A673 (cell line): ENCODE measurements at places on chromosomes 13 and 19. TPM values are rescaled to one million over a fixed set of nuclear protein-coding genes. Genes with fewer than 3 reads are reported as not detected.

DNA sequence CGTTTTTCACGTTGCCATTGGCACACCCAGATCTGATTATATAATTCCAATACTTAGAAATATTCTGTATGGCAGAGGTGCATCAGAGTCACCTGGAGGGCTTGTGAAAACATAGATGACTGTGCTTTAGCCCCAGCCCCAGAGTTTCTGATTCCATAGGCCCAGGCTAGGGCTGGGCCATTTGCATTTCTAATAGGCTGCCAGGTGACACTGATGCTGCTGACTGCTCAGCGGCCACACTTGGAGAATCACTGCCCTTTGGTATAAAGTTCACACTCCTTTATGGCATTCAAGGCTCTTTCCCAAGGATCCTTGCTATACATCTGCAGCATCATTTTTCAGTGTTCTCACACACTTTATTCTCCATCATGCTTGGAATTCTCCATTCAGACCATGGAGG lies 137.1 kb downstream of the AKAP11 start:
- DNase-seq: no peak

DNA sequence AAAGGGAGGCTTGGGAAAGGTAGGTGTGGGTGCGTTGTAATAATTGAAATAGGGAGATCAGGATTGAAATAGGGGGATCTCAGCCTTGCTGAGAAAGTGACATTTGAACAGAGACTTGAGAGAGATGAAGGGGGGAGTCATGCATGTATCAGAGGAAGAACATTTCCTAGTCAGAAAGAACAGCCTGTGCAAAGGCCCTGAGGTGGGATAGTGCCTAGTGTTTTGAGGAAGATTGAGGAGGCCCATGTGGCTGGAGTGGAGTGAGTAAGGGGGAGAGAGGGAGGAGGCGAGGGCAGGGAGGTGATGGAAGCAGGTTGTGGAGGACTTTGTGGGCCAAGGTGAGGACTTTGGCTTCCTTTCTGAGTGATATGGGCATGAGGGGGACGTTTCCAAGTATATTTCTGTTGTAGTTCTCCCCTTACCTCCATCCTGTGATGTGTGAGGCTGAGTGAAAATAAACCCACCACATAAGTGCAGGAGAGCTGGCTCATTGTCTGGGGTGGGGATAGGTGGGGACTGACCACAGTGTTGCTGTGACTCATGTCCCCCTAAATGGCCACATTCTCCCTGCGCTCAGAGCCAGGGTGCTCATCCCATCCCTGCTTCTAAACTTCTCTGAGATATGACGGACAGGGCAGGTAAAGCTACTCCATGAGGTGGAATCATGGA lies 17.8 kb downstream of the ACTL9 start:
- no peak for DNase-seq

DNA sequence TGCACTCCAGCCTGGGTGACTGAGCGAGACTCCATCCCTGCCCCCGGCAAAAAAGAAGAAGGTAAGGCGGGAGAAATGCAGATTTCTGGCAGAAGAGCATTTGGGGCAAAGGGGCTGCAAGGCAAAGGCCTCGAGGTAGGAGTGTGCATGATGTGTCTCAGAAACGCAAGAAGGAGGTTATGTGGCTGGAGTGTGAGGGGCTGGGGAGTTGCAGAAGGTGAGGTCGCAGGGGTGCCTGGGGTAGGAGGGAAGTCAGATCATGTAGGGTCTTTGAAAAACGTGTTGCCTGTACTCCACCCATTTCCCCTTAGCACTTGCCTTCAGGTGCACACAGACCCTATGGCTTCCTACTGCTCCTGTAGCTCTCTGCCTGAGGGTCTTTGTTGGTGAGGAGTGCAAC lies 29.9 kb downstream of the KCTD15 start:
- no peak for DNase-seq

DNA sequence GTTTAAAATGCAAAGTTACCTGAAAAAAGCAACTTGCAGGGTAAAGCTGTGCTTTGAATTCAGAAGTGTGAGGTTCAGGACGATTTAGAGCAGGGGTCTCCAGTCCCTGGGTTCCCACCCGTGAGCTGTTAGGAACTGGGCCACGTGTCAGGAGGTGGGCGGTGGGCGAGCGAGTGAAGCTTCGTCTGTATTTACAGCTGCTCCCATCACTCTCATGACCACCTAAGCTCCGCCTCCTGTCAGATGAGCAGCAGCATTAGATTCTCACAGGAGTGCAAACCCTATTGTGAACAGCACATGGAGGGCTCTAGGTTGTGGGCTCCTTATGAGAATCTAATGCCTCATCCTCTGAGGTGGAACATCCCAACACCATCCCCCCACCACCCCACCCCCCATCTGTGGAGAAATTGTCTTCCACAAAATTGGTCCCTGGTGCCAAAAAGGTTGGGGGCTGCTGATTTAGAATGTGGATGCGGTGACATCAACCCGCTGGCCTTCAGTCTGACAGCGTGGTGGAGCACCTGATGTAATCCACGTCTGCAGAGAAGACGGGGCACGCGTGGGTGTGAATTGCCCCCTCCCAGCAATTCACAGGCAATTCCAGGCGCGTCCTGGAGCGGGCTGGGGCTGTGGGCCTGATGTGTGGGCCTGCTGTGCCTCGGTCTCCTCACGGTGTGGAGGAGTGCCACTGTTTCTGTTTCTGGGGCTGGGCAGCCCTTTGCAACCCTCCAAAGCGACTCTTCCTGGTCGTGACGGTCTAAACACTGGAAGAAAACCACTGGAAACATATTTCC lies 214.0 kb upstream of the SOX1 start:
- DNase-seq: no peak

DNA sequence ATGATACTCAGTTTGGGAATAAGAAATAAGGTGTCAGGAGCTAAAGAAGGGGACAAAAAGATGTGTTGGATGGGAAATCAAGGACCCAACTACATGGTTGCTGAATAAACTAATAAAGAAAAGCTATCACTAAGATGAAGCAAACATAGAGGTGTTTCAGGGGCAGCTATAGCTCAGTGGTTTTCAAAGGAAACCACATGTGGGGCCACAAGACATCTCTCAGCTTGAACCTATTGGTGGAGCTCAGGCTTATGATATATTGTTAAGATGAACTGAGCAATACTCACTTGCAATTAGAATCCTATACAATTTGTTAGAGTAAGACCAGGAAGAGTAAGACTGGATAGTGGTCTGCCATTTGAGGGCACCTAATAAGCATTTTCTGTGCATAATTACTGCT lies 45.1 kb upstream of the SPRY2 start:
- no peak for DNase-seq

DNA sequence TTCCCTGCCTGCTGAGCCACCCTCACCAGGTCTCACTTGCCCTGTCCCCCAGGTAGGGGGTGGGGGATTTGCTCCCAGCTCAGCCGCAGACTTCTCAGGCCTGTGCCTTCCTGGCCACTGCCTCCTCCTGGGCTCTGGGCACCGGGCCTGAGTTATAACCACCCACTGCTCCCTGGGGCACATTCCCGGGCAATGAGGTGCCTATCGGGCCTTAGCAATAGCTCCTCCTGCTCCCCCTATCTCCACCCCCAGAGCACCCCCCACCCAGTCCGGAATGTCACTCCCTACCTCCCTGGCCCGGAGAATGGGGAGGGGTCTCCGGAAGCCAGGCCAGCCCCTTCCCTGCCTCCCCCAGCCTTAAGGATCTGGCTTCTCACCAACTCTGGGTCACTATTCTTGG lies at the start of gene KLK5:
TSS of gene KLK5 (minus strand) at position 129 of the 400 bp plus-strand sequence. CDS start 381 bp downstream, outside the sequence.
- no peak for DNase-seq

DNA sequence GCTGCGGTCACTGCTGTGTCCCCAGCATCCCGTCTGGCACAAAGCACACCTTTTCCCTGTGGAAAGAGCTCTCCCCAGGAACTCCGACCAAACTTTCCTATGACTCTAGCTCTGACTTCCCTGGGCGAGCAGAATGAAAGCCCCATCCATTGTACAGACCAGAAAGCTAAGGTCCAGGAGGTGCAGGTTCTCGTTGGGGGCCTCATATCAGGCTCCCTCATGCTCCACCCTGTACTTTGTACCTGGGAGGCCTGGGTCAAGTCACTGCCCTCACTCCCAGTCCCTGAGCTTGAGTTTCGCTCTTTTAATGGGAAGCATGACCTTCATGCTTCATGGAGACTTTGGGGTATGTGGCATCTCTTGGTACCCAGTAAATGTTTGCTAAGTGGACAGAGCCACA lies 18.4 kb downstream of the CYTH2 start:
- no peak for DNase-seq

DNA sequence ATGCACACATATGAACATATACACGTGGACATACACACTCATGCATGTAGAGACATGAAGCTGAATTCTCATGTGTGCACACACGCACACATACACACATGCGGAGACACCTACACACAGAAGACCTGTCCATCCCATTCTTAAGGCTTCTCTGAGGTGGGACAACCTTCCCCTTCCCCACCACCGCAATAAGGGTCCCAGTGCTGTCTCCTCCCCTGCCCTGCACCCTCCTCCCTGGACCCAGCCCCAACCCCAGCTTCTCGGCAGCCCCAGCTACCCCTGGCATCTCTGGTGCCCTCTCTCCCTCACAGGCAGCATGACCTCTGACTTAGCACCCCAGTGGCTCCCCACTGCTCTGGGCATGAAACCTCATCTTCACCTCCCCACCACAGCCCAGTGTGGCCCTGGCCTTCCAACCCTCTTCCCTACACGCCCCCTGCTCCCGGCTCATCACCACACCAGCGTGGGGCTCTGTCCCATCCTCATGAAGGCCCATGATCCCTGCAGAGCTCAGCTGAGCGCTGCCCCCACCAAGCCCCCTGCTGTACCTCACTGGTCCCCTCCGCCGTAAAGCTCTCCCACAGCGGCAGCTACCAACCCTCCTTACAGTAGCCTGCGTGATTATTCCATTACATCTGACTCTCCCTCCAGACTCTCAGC lies 204.1 kb upstream of the ZNF536 start:
- no peak for DNase-seq

- DNase-seq: no peak
Measured at GRCh38 chr19:3565139-3565538, 7.6 kb upstream of the HMG20B start.

DNA sequence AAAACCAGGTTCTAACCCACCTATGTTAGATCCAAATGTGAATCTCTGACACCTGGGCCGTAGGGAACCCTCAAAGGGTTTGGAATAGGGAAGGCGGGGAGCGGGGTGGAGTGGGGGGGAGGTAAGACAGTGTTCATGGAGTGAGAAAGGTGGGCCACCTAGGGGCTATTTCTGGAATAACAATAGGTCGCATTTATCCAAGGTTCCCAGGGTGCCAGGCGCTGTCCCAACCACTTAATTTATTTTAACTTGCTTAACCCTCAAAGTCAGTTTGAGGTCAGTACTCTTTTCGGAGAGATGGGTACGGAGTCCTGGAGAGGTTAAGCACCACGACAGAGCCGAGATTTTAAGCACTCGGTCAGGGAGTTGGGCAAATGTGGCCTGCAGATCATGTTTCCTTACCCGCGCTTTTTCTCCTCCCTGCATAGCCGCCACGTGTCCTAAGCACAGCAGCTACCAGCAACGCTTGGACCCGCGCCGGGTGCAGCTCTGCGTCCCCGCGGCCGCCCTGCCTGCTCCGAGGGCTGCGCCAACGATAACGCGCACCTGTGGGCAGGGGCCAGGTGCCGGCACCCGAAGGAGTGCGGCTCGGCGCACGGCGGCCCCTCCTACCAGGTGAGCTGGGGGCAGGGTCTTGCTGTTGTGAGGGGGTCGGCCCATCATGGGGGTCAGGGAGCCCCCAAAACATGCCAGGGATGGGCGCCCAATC lies 25.0 kb upstream of the FXYD3 start:
- DNase-seq: peak; percentile 74

DNA sequence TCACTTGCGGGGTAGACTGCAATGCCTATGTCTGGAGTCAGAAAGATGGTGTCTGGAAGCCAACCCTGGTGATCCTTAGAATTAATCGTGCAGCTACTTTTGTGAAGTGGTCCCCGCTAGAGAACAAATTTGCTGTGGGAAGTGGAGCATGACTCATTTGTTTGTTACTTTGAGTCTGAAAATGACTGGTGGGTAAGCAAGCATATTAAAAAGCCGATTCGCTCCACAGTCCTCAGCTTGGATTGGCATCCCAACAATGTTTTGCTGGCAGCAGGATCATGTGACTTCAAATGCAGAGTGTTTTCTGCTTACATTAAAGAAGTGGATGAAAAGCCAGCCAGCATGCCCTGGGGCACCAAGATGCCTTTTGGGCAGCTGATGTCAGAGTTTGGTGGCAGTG lies 9.5 kb upstream of the ERVV-1 start:
- no peak for DNase-seq

NCR1 gene
- not detected in 2 replicates for total RNA-seq

HSH2D gene
- not detected in 2 replicates for total RNA-seq

DNAAF3 gene
- total RNA-seq: 4.2 and 9.1 TPM in 2 replicates

FGF22 gene
- 0.19 and 0.57 TPM in 2 replicates for total RNA-seq
